HCEC 1CT (cell line): ENCODE measurements at places on chromosomes 13 and 19.

- peak; percentile 45 for DNase-seq
Measured at GRCh38 chr19:7831452-7831851, 1.4 kb downstream of the EVI5L start.

- DNase-seq: no peak
Measured at GRCh38 chr19:1755467-1756171, 2.3 kb downstream of the ONECUT3 start.

- no peak for DNase-seq
Measured at GRCh38 chr19:13996928-13997630, 9.0 kb downstream of the RFX1 start.

DNA sequence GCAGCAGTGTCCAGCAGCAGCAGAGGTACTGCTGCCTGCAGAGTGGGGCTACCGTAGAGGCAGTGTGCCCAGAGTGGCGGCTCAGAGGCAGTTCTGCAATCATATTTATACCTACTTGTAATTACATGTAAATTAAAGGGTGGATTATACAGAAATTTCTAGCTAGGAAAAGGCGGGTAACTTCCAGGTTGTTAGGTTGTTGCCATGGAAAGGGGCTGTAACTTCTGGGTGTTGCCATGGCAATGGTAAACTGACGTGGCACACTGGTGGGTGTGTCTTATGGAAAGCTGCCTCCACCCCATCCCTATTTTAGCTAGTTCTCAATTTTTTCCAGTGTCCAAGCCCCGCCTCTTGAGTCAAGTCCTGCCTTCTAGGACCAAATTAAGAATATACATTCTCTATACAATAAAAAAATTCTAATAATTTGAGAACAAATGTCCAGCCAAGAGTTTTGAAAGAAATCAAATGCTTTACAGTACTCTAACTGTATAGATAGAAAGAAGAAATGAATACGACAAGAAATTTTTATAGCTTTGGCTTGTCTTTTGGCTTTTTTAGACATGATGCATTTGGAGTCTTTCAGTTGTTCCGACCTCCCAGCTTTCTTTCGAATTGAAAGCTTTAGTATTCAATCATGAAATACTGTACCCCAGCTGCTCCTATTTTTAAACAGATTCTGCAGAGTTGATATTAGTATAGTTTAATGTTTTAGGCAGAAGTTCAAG is 816.6 kb downstream of the DIAPH3 start:
- no peak for DNase-seq

- no peak for DNase-seq
Measured at GRCh38 chr19:10751109-10751953, 33.5 kb downstream of the DNM2 start.

DNA sequence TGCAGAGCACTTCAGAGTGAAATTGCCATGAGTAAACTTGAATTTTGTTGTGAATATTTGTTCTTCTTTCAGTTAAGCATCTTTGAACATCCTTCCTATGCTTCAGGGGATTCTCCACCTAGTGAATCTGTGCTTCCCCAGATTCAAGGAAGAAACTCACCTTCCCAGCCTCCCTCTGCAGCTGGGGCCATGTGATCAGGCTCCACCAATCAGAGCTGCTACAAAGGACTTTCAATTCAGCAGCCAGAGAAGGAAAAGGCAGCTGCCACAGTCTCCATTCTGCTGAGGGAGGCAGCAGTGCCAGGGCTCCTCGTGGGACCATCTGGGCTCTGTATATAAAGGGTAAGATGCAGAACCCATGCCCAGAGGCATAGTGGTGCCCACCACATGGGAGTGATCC is 89.7 kb upstream of the SIAH3 start:
- DNase-seq: no peak

DNA sequence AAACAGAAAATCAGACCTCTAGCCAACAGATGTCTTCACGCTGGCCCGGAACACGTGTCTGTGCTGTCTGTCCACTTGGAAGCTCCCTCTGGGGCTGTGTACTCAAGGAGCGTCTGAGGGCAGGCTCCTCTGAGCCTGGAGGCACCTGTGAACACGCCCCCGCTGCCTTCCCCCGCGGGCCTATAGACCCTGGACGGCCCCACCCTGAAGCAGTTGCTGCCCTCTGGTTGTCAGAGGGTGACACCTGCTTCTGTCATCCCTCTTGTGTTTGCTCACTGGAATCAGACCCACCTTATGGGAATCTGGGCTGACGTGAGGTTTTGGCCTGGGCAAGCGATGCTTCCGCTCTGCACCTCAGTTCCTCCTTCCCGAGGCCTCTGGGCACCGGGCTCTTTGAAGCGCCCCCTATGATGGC is 19.2 kb downstream of the EPN1 start:
- no peak for DNase-seq

- peak; percentile 85 for DNase-seq
Measured at GRCh38 chr19:56507446-56508289, at the start of gene ZNF471. Gene ZNF471 (plus strand): TSS chr19:56507855. CDS start chr19:56511572, 3,717 bp downstream.

GRCh38 chr13:44629465-44630183 is 53.5 kb upstream of the TSC22D1 start:
- DNase-seq: peak; percentile 59
